ENCODE measurements at places on chromosomes 12 and 14.

- no peak for DNase-seq
Observed at GRCh38 chr12:72093930-72094329, 155.3 kb downstream of the TPH2 start.

DNA sequence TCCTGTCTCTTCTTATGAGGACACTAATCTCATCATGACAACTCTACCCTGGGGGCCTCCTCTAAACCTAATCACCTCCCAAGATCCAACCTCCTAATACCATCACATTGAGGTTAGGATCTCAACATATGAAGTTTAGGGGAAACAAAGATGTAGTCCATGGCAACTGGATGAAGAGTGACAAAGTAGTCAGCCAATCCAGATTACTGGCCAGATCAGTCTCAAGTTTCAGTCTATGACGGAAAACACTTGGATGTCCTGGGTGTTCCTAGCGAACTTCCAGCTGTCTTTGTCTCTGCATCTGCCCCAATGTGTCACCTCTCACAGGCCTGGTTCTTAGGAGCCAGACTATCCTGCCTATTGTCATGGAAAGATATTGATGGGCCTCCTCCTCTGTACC lies 630.8 kb downstream of the AACS start:
- no peak for DNase-seq

DNA sequence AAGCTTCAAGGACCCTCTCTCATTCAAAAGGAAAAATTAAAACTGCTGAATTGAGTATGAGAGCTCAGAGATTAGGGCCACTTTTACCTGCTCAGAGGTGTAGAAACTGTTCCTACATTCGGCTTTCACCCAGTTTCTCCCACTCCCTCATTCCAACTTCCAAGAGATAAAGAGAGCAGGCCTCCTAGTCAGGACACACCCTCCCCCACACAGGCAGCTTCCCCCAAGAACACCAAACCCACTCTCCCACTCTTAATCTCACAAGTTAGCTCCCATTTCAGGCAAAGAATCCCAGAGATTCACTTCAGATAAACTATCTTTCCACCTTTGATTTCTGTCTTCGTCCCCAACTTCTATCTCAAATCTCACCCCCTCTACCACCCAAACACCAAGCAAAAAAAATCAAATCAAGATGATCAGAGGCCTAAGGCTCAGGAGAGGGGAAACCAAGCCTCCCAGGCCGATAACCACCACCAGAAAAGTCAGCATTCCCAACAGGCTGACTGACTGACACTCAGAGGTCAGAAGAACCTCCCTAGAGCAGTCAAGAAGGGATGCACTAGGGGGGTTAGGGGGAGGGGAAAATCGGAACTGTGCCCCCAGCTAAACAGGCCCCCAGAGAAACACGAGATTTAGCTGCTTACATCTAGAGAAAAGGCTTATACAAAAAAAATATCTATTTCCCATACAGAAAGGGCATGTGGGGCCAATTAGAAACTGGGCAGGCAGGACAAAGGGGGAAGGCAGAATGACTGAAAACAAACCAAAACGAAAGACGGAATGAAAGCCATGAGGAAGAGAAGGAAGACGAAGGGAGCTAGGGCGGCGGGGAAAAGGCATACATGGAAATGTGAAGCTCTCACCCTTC lies 13.2 kb upstream of the CDH24 start:
- DNase-seq: no peak

- no peak for DNase-seq
Observed at GRCh38 chr12:102026728-102027127, 35.1 kb downstream of the WASHC3 start.

- no peak for DNase-seq
Observed at GRCh38 chr12:68378872-68379606, 46.9 kb upstream of the MDM1 start.

- no peak for DNase-seq
Observed at GRCh38 chr14:58305730-58306129, 7.4 kb downstream of the ARID4A start.

GRCh38 chr12:89345376-89345775 lies 6.9 kb downstream of the DUSP6 start:
- DNase-seq: no peak

- DNase-seq: no peak
Observed at GRCh38 chr12:31962076-31962475, 2.9 kb downstream of the RESF1 start.

GRCh38 chr12:95774311-95775045 lies 16.1 kb downstream of the NTN4 start:
- DNase-seq: no peak

DNA sequence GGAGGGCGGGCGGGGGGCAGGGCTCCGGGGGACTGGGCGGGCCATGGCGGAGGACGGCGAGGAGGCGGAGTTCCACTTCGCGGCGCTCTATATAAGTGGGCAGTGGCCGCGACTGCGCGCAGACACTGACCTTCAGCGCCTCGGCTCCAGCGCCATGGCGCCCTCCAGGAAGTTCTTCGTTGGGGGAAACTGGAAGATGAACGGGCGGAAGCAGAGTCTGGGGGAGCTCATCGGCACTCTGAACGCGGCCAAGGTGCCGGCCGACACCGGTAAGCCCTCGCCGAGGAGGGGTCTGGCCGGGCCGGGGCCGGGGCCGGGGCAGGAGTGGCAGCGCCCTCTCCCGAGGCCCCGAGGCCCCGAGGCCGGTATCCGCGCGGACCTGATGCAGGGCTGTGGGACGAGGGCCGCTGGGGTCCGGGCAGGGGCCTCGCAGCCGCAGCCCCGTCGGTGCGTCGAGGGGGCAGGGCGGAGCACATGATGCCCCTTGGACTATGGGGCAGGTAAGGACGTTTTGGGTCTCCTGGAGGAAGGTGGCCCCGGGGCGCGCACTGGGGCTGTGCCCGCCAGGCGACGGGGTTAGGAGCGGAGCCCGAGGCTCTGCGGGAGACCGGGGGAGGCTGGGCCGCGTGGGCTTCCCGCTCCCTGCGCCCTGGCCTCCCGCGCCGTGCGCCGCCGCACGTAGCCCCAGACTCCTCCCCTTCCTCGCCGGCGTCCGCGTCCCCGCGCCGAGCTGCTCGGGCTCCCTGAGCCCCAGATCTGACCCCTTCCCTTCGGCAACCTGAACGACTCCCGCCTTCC lies at the start of gene TPI1:
TSS of gene TPI1 (plus strand) at position 119 of the 798 bp plus-strand sequence. CDS start at position 155, 36 bp downstream.
- peak; percentile 71 for DNase-seq

DNA sequence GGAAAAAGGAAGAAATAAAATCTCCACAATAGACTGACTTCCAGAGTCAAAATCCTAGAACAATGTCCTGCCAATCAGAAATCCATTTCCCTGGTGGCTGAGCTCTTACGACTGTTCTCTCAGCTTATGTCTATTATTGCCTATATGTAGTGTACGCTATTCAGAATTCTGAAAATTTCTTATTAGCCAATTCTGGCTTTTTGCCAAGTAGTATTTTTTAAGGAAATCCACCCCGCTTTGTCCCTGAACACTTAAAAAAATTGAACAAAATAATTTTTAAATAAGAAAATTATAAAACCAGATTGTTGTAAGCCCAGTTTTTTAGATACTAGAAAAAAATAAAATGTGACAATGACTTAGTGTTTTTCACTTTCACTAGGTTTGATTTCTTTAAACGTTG lies 143.0 kb downstream of the KCNA5 start:
- DNase-seq: no peak

GRCh38 chr12:57632073-57632957 lies 686 bp downstream of the B4GALNT1 start:
- DNase-seq: peak; percentile 33

DNA sequence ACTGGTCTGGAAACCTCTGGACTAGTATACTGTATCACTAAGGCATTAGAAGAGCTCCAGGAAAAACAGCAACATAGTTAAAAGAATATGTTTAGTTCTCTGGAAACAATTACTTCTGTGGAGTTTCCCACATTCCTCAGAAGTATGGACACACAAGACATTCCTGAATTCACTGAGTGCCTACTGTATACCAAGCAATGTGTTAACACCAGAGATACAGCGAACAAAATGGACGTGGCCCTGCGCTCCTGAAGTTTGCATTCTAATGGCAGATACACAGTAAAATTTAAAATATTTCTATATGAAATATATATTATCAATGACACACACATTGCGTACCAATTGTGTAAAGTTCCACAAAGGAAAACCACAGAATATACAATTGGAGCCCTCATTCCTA lies 1.1 kb downstream of the ANGEL1 start:
- DNase-seq: no peak

DNA sequence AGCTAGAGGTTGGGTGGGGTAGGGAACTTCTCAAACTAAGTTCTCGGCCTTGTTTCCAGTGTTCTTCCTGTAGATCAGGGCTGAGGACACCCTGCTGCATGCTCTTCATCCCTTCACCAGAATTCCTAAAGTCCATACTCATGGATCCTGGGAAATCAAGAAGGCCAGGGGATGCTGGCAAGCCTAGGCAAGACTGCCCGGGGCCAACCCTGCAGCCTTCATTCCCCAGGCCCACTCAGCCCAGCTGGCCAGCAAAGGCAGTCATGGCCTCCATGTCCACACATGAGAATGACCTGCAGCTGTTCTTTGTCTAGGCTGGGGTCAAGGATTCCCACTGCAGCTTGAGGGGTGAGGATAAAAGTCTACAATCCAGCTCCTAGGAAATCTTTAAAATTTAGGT lies 109.3 kb upstream of the ETV6 start:
- DNase-seq: no peak

DNA sequence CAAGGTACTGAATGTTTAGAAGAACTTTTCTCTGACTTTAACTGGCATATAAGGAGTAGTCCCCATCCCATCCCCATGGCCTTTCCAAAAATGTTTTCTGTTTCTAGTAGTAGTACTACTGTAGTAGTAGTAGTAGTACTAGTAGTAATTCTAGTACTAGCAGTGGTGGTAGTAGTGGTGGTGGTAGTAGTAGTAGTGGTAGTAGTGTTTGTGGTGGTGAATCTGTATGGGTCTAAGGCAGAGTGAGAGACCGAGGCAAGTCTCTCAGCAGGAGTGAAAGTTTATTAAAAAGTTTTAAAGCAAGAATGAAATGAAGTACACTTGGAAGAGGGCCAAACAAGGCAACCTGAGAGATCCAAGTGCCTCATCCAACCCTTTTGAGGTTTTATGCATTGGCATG lies 58.6 kb downstream of the FOXN4 start:
- no peak for DNase-seq

DNA sequence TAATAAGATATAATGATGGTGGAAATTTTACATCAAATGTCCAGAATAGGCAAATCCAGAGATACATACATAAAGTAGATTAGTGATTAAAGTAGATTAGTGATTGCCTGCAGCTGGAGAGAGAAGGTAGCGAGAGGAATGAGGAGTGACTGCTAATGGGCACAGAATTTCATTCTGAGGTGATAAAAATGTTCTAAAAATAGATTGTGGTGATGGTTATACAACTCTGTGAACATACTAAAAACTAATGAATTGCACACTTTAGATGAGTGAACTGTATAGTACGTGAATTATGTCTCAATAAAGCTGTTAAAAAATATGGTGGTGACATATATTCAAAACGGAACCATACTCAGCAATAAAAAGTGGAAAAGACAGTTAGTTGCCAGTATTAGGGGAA lies 41.7 kb downstream of the PPP2R5E start:
- no peak for DNase-seq

DNA sequence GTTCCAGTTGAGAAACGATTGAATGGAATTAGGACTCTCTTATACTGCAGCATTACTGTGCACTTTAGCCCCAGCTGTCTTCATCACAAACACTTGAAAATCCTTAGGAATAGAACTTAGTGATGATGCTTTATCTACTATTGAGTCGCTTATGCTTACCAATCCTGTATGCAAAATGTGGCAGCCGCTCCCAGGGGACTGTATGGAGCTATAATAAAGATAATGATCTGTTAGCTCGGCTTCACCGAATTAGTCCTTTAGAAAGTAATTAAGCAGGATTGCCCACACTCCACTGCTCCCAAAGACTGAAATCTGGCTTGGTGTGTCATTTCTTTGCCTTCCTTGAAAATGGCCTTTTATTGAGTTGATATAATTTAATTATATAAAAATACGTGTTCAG lies 10.6 kb downstream of the EML1 start:
- no peak for DNase-seq

DNA sequence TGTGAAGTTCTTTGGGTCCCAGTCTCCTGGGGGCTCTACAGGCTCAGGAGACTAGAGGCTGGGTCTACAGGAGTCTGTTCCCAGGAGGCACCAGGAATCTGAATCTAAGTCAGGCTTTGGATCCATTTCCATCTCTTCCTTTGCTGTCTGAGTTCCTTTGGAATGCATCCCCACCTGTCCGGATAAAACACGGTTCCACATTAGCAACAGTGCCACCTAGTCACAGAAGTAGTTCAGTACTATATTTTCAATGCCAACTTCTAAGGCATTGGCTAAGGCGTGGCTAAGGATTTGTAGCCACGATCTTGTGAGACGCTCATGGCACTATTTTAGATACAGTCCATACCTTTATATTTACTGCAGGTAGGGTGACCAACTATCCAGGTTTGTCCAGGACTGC lies 15.1 kb downstream of the ZC2HC1C start:
- peak; percentile 32 for DNase-seq

- DNase-seq: no peak
Observed at GRCh38 chr14:60861545-60862140, 119.2 kb downstream of the TRMT5 start.

DNA sequence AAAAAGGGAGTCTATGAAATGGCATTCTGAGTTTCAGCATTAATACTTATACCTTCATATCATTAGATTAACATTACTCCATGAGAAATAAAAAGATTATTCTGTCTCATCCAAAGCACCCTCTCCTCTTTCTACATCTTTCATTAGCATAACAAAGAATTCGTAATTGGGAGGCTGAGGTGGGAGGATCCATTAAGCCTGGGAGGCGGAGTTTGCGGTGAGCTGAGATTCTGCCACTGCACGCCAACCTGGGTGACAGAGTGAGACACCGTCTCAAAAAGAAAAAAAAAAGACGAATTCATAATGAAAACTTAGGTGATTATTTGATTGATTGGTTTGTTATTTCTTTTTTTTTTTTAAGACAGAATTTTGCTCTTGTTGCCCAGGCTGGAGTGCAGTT lies 1.8 kb upstream of the CDK17 start:
- DNase-seq: no peak
